ENCODE measurements at places on chromosomes 11 and 22.

- DNase-seq, result no peak
These were observed 566.2 kb downstream of the MIAT start for GRCh38 chr22:27223317-27224177.

GRCh38 chr22:40446203-40446602 is 75.8 kb downstream of the SGSM3 start:
- DNase-seq, result no peak

- DNase-seq, result no peak
These were observed 8.6 kb downstream of the KCNC1 start for GRCh38 chr11:17743026-17743807.

- no peak for DNase-seq
These were observed 85.0 kb downstream of the ATG16L2 start for GRCh38 chr11:72899238-72899637.

- no peak for DNase-seq
These were observed 20.5 kb downstream of the PGM2L1 start for GRCh38 chr11:74377689-74378088.

GRCh38 chr11:73468590-73469161 is 92.5 kb downstream of the RELT start:
- no peak for DNase-seq

DNA sequence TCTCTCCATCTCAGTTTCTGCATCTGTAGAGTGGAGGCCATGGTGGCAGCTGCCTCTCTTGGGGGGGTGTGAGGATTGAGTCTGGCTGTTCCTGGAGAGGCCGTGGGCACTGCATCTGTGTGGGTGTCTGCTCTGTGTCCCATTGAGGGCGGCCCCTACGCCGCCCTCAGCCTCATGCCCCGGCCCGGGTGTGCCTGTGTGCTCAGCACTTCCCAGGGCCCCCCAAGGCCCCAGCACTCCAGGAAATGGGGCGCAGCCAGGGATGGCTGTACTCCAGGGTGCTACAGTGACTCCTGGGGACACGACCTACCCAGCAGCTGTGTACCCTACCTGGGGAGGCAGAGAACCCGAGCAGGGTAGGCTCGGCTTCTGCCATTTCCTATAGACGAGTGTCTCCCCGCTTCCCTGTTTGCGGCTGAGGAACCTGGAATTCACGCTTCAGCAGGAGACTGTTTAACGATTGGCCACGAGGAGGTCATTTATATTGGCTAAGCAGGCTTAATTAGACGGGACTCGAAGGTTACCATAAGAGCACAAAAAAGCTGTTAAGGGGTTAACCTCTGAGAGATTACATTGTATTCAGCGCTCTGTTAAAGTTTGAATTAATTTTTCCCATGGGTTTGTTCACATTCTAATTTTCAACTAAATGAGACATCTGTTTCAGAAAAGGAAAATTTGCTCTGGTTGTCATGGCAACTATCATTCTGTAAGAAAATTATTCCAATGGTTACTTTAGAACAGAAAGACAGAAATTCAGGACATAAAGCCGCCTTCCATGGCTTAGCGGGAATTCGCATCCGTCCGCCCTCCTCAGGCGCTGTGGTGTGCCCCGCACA is 76.4 kb downstream of the MPPED1 start:
- DNase-seq, result no peak

DNA sequence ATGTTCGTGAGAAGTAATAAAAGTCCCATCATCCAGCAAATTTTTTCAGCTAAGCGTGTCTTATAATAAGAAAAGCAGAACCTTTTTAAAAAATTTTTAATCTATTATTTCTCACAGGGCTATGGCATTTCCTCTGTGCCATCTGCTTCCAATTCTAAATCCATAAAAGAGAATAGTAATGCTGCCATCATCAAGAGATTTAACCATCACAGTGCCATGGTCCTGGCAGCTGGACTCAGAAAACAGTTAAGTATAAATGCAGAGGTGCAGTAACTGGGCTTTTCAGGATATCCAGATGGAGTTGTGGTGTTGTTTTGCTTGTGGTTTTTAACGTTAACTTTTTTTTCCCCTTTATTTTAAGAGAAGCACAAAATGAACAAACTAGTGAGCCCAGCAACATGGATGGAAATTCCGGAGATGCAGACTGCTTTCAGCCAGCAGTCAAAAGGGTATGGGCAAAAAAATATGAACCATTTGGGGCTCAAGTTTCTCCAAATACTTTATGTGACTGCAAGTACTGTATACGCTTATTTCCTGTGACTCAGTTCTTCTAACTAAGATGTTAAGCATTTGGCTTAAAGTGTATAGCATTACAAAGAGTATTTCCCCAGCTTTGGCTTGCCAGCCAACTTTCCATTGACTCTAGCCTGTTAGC is 25.2 kb downstream of the GTF2H1 start:
- no peak for DNase-seq

DNA sequence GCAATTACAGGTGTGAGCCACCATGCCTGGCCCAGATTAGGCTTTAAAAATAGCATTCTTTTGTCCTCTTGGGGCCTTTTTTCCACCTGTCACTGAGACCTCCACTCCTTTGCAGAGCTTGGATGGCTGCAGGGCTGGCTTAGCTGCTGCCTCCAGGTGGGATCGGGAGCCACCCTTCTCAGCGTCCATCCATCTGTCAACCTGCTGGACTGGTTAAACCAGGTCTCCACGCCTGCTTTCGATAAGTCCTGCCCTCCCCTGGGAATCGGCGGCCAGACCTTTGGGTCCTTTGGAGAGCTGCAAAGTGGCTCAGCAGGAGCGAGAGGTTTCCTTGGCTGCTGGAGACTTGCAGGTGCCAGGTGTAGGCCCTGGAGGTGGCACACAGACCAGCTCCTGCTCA is 23.4 kb upstream of the GRAMD4 start:
- no peak for DNase-seq

DNA sequence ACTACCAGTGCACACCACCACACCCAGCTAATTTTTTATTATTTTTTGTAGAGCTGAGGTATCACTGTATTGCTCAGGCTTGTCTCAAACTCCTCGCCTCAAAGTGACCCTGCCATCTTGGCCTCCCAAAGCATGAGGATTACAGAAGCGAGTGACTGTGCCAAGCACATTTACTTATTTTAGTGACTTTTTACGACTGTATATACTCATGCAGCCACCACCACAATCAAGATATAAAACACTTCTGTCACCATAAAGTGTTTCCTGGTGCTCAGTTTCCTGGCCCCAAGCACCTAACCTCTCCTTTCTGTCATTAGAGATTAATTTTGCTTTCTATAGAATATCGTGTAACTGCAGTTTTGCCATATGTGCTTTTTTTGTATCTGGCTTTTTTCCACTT is 25.9 kb downstream of the ELP4 start:
- no peak for DNase-seq

DNA sequence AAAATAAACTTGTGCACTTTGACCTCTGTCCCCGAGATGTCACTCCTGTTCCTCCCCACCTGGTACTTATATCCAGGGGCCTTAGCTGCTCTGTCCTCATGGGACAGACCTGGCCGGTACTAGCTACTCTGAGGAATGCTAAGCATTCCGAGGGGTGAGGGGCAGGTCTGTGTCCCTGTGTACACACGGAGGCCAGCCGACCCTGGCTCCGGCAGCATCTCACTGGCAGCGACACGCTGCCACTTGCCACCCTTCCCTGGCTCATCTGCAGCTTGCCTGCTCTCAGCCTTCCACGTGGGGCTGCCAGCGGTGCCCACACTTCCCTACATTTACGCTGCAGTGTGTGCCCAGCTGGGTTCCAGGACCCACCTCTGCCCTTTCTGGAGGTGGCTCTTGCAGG is 21.6 kb upstream of the TEF start:
- no peak for DNase-seq

DNA sequence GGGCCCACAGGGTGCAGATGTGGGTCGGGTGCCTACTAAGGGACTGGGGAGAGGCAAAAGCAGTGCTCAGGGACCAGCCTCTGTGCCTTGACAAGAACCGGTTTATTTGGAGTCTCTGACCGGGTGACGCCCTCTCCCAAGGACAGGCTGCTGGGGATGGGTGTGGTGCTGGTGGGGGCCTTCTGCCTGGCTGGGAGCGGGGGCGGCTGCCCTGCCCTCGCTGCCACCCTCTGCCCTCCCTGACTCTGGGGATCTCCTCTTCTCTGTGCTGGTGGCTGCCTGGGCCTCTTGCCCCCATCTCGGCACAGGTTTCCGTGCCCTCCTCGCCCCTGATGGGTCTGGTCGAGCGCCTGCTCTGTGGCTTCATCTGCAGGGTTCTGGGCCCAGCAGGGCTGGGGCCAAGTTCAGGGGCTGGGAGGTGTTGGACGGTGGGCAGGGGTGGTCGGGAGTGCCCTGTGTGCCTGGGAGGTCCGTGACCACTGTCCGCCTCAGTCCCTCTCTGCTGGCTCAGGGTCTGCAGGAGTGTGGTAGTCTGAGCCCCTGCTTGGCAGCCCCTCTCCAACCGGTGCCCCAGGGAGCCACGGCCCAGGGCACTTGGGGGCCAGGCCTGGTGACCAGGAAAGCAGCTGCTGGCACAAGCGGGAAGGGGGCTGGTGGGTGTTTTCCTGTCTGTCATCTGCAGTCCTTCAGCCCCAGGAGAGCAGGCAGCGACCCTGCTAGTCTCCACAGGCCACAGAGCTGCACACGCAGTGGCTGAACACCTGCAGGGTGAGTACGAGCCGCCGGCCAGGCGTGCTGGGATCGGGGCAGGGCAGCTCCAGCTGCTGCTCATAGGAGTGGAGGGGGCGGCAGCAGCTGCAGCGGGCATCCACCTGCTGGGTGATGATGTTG is 23.5 kb downstream of the MUC6 start:
- DNase-seq, result no peak

GRCh38 chr22:31867386-31868153 is 76.8 kb upstream of the YWHAH start:
- no peak for DNase-seq

DNA sequence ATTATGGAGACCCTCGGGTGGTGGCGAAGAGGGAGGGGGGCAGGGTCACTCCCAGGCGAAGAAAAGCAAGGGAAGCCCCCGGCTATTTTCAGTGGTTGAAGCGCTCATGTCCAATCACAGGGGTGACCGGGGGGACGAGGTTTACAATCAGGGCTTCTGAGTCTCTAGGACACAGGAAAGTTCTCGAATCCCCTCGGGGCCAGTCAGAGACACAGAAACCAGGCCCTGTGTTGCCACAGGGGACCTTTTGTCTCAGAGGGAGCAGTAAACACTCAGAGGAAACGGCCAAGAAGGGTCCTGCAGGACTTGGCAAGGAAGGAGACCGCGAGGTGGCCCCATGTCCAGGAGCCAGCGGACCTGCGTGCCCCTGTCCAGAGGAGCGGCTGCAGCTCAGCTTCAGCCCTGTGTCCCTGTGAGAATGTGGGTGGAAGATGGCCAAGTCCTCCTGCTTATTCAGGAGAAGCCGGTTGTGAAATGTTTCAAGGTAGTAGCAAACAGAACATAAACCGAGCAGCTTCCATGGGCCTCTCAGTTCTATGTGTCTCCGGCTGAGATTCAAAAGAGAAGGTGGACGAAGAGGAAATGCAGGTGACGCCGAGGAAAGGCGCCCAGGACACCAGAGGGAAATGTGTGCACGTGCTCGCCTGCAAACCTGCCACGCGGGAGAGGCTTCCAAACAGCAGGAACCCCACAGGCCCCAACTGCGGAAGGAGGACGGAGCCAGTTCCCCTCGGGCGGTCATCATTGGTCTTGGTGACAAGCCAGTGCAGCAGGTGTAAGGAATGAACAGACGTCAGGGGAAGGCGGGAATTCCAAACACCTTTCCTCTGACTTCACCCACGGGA is 357.6 kb downstream of the BRD1 start:
- DNase-seq, result no peak

DNA sequence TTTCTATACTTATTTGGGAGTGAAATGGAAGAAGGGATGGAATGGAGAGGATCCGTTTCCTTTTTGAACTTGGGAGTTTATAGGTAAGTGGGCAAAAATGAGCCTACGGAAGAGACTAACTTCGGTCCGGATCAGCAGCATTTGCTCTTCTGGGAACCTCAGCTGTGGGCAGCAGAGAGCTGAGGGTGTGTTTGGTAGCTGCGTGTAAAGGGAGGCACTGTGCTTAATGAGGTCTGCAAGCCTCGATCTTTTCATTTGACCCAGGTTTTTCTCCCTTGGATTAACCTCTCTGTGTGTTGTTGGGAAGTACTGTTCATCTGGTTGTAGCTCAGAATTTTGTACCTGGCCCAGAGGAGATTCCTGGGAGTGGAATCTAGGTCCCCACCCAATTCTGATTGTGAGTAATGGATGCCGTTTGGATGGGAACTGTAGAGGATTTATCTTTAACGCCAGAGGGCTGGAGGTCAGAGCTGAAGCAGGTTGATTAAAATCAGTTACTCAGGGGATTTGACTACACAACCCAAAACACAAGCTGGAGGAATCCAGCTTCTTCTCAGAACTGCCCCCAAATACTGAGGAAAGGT is 201.6 kb upstream of the SORL1-AS1 start:
- no peak for DNase-seq

DNA sequence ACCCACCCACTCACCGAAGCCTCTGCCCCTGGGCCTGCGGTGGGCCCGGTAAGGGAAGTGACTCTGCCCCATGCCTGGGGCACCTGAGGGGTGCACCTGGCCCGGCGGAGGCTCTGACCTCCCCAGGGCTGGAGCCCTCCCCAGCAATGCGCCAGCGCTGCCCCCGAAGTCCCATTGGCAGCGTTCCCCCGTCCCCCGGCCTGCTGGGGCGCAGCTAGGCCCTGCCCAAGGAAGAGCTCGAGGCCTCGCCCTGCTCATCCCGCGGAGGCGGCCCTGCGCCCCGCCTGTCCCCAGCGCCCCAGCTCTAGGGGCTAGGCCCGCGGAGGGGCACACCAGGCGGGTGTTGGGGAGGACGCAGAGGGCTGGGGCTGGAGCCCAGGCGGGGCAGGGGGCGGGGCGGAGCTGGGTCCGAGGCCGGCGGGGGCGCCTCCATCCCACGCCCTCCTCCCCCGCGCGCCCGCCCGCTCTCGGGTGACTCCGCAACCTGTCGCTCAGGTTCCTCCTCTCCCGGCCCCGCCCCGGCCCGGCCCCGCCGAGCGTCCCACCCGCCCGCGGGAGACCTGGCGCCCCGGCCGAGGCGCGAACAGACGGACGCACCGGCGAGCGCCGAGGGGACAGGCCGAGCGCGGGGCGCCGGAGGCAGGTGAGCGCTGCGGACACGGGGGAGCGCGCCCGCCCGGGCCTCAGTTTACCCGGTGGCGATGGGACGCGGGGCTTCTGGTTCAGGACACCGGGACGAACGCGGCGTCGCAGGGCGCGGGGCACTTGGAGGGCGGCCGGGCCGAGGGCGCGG is at the start of gene EPS8L2:
TSS of gene EPS8L2 (plus strand) at position 586 of the 793 bp plus-strand sequence. CDS start 3,177 bp downstream, outside the sequence.
- DNase-seq, result no peak

DNA sequence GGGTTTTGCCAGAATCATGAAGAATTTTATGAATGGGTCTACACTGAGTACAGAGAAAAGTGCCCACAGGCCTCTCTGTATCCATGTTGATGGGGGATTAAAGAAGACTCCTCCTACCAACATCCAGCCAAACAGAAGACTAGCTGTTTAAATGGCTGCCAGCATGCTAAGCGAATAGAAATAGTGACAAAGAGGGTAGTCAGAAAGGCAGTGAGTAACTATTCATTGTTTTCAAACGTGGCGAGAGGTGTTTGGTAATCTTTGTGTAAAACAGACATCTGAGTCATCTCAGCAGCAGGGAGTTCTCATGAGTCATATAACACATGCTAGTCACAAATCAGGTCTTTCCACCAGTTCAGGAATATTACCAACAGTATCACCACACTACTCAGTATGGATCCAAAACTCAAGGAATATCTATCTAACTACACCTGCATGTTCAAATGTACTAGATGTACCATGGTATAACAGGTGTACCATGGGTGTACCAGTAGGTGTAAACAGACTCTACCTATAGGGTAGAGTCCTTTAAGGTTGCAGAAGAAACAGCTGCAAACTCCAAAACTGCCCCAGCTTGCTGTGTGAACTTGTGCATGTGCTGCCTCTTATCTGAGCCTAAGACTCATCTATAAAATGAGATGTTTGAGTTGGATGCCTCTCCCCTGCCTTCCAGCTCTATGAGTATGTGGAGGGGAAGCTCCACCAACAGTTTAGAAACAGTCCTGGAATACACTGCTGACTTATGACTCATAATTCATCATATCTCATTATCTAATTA is 82.0 kb downstream of the SLC1A2 start:
- DNase-seq, result no peak

Data from endothelial cell (in vitro differentiated cells).